ENCODE measurements at places on chromosomes 11 and 22. TPM values are rescaled to one million over a fixed set of nuclear protein-coding genes. Genes with fewer than 3 reads are reported as not detected.

- peak within 1 kb of the TSS; percentile 97 for H3K4me3 ChIP-seq
- peaks cover 13% of the 10 kb centered on the region for H3K36me3 ChIP-seq
- peak; percentile 82 for DNase-seq
These were observed at the start of gene ATF4 for GRCh38 chr22:39520226-39521105. TSS of gene ATF4 (plus strand) at chr22:39520562. CDS start at chr22:39521446, 884 bp downstream.

- H3K4me3 ChIP-seq: no peak overlapping the region
- no peak overlapping the region for H3K27ac ChIP-seq
- H3K36me3 ChIP-seq: no peaks in the 10 kb centered on the region
These were observed 2.4 kb upstream of the DENND6B start for GRCh38 chr22:50329236-50329635.

- no peaks in the 10 kb centered on the region for H3K36me3 ChIP-seq
- H3K4me1 ChIP-seq: no peaks in the 10 kb centered on the region
- H3K27me3 ChIP-seq: no peaks in the 10 kb centered on the region
- H3K27ac ChIP-seq: no peak overlapping the region
- no peak overlapping the region for H3K4me3 ChIP-seq
These were observed 1945.3 kb upstream of the RAG2 start for GRCh38 chr11:38543311-38543710.

GRCh38 chr22:37621352-37621860, 12.8 kb downstream of the GGA1 start:
- no peaks in the 10 kb centered on the region for H3K27me3 ChIP-seq
- peaks cover 16% of the 10 kb centered on the region for H3K4me1 ChIP-seq
- no peak for DNase-seq
- H3K36me3 ChIP-seq: peaks cover 3% of the 10 kb centered on the region
- no peak overlapping the region for H3K27ac ChIP-seq
- H3K4me3 ChIP-seq: no peak overlapping the region

GRCh38 chr11:32960553-32961164, 55.0 kb upstream of the DEPDC7 start:
- no peaks in the 10 kb centered on the region for H3K27me3 ChIP-seq
- no peak overlapping the region for H3K27ac ChIP-seq
- no peak overlapping the region for H3K4me3 ChIP-seq
- H3K36me3 ChIP-seq: peaks cover 2% of the 10 kb centered on the region

DNA sequence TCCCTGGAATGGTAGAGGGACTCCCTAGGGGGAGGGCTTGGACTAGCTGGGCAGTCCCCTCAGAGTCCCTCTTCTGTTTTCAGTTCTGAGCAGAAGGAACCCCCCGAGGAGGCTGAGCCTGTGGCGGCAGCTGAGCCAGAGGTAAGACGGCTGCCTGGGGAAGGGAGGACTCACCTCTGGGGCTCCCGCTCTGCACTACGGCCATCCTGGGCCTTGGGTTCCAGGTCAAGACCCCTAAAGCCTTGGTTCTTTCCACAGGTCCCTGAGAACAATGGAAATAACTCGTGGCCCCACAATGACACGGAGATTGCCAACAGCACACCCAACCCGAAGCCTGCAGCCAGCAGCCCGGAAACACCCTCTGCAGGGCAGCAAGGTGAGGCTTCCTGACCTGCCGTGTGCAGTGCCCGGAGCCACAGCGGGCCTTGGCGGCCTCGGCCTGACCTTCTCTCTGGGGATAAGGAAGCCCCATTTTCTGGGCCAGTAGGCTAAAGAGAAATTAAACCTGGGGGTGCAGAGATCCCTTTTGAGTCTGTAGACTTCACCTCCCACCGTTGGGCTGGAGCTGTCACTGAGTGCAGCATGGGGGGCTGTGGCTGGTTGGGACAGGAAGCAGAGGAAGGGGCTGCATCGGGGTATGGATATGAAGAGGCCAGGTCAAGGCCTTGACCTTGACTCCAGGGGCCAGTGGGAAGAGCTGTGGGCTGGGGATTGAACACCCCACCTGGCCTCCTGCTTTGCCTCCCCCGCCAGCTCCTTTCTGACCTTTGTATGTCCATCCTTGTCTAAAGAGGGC, 15.0 kb downstream of the INCENP start:
- H3K36me3 ChIP-seq: no peaks in the 10 kb centered on the region
- no peak for DNase-seq
- no peaks in the 10 kb centered on the region for H3K27me3 ChIP-seq
- peaks cover 2% of the 10 kb centered on the region for H3K4me1 ChIP-seq

GRCh38 chr22:44271732-44272400, 40.9 kb downstream of the SHISAL1 start:
- H3K36me3 ChIP-seq: peaks cover 5% of the 10 kb centered on the region
- H3K27me3 ChIP-seq: peaks cover 32% of the 10 kb centered on the region
- H3K27ac ChIP-seq: no peak overlapping the region
- H3K4me3 ChIP-seq: no peak overlapping the region
- no peak for DNase-seq
- peaks cover 7% of the 10 kb centered on the region for H3K4me1 ChIP-seq

DNA sequence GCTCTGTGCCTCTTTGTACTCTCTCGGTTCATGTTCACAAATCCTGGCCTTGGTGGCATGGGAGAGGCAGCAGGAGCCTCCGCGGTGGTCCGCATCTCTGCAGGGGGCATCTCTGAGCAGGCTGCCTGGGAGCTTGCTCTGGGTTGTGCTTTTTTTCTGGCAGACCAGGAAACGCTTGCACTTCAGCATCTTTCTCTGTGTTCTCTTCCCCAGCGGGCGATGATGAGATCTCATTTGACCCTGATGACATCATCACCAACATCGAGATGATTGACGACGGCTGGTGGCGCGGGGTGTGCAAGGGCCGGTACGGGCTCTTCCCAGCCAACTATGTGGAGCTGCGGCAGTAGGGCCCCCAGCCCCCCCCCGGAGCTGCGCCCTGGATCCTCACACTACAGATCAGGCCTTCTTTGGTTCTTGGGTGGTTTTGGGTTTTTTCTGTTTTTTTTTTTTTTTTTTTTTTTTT, 36.5 kb downstream of the CTTN start:
- no peak overlapping the region for H3K27ac ChIP-seq
- H3K4me3 ChIP-seq: no peak overlapping the region
- H3K4me1 ChIP-seq: no peaks in the 10 kb centered on the region
- H3K27me3 ChIP-seq: peaks cover 12% of the 10 kb centered on the region
- DNase-seq: no peak

- DNase-seq: no peak
- H3K36me3 ChIP-seq: no peaks in the 10 kb centered on the region
- no peaks in the 10 kb centered on the region for H3K27me3 ChIP-seq
- H3K4me1 ChIP-seq: no peaks in the 10 kb centered on the region
These were observed 20.8 kb downstream of the MUC15 start for GRCh38 chr11:26551186-26551801.

DNA sequence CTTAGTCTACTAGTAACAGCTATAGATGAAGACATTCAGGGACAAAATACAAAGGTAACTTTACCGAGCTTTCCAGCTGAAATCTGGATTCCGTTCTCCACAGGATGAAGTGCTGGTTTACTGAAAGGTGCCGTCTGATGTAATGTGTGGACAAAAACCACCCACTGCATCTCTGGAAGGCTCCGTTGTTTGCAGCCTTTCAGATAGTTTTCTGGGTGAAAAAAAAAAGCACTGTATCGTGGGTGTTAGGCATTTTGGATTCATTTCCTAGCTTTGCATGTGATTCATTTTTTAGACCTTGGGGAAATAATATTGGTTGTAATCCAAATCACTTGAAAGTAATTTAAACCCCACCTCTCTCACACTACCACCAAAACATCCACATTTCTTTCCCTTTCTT, 10.4 kb downstream of the JAM3 start:
- H3K4me1 ChIP-seq: peaks cover 11% of the 10 kb centered on the region
- no peak overlapping the region for H3K27ac ChIP-seq
- peaks cover 8% of the 10 kb centered on the region for H3K36me3 ChIP-seq
- H3K27me3 ChIP-seq: no peaks in the 10 kb centered on the region
- H3K4me3 ChIP-seq: no peak overlapping the region

DNA sequence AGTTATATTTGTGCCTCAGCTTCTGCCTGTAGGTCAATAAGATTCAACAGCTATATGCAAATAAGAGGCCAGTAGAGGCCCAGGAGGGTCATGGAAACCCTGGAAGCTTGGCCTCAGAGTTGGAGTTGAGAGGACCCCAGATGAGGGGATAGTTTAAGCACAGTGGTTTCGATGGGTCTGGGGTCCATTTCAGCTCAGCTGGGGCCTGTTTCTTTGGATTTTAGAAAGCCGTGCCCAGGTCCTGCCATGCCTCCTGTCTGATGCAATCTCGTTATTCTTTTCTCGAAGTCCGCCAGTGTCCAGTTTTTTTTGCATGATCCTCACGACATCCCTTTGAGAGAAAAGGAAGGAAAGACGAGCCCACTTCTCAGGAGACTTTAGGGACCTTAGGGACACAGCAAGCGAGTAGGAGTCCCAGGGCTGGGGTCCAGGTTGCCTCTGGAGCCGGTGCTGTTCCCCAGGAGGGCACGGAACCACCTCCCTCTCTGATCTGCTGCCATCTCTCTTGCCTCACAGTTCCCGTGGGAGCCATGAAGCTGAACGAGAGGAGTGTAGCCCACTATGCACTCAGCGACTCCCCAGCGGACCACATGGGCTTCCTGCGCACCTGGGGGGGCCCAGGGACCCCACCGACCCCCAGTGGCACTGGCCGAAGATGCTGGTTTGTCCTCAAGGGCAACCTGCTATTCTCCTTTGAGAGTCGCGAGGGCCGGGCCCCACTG, 2.6 kb upstream of the SMDT1 start:
- DNase-seq: no peak
- no peak overlapping the region for H3K4me3 ChIP-seq
- H3K36me3 ChIP-seq: peaks cover 3% of the 10 kb centered on the region
- peak overlapping the region; percentile 84 for H3K27ac ChIP-seq
- peaks cover 23% of the 10 kb centered on the region for H3K4me1 ChIP-seq
- no peaks in the 10 kb centered on the region for H3K27me3 ChIP-seq

DNA sequence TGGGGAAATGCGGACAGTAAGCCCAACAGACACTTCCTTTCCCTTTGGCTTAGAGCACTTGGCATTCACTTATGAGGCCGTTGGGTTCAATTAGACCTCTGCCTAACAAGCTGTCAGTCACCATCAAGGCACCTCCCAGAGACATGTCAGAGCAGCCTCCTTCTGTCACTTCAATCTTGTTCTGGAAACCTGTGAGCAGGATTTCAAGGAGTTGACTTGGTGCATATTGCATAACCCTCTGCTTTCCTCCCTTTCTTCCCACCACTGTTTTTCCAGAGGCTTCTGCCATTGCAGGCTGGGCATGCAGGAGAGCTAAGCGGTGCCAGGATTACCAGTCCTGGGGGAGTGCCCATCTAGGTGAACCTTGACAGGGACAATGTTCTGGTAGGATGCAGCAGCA, 484.2 kb upstream of the LRRC4C start:
- no peak for DNase-seq
- H3K36me3 ChIP-seq: no peaks in the 10 kb centered on the region
- no peak overlapping the region for H3K27ac ChIP-seq

GRCh38 chr22:44550711-44551491, 52.9 kb upstream of the RTL6 start:
- H3K27me3 ChIP-seq: peaks cover 45% of the 10 kb centered on the region
- peaks cover 6% of the 10 kb centered on the region for H3K36me3 ChIP-seq
- no peak overlapping the region for H3K27ac ChIP-seq
- H3K4me1 ChIP-seq: peaks cover 16% of the 10 kb centered on the region
- DNase-seq: no peak
- H3K4me3 ChIP-seq: no peak overlapping the region

GRCh38 chr22:17964156-17964555, 60.2 kb downstream of the MICAL3 start:
- no peaks in the 10 kb centered on the region for H3K27me3 ChIP-seq
- no peak overlapping the region for H3K4me3 ChIP-seq
- no peak overlapping the region for H3K27ac ChIP-seq
- no peak for DNase-seq

GRCh38 chr22:22818861-22819855, 68.5 kb upstream of the IGLL5 start:
- H3K27ac ChIP-seq: peak overlapping the region; percentile 94
- DNase-seq: no peak
- H3K36me3 ChIP-seq: no peaks in the 10 kb centered on the region

- H3K4me3 ChIP-seq: no peak overlapping the region
- H3K36me3 ChIP-seq: peaks cover 2% of the 10 kb centered on the region
- peaks cover 6% of the 10 kb centered on the region for H3K27me3 ChIP-seq
These were observed 37.0 kb downstream of the OSBP2 start for GRCh38 chr22:30731658-30732057.

GRCh38 chr22:27435844-27436576, 365.5 kb downstream of the MN1 start:
- H3K27me3 ChIP-seq: peaks cover 17% of the 10 kb centered on the region
- peaks cover 2% of the 10 kb centered on the region for H3K4me1 ChIP-seq
- no peak for DNase-seq
- H3K4me3 ChIP-seq: no peak overlapping the region

- DNase-seq: no peak
- H3K4me3 ChIP-seq: no peak overlapping the region
- no peaks in the 10 kb centered on the region for H3K27me3 ChIP-seq
- no peaks in the 10 kb centered on the region for H3K36me3 ChIP-seq
- no peaks in the 10 kb centered on the region for H3K4me1 ChIP-seq
- no peak overlapping the region for H3K27ac ChIP-seq
These were observed 426.6 kb downstream of the LARGE1 start for GRCh38 chr22:33493476-33494205.

GRCh38 chr11:8095371-8095770, 14.4 kb downstream of the TUB start:
- peaks cover 6% of the 10 kb centered on the region for H3K36me3 ChIP-seq
- H3K4me1 ChIP-seq: peaks cover 10% of the 10 kb centered on the region
- H3K27ac ChIP-seq: no peak overlapping the region
- H3K27me3 ChIP-seq: no peaks in the 10 kb centered on the region
- H3K4me3 ChIP-seq: no peak overlapping the region
- DNase-seq: no peak

GRCh38 chr11:2012440-2012839, 14.8 kb upstream of the H19 start:
- no peaks in the 10 kb centered on the region for H3K4me1 ChIP-seq
- DNase-seq: no peak
- H3K27ac ChIP-seq: no peak overlapping the region
- H3K4me3 ChIP-seq: no peak overlapping the region
- H3K36me3 ChIP-seq: no peaks in the 10 kb centered on the region
- H3K27me3 ChIP-seq: no peaks in the 10 kb centered on the region

- H3K36me3 ChIP-seq: no peaks in the 10 kb centered on the region
- H3K27me3 ChIP-seq: peaks cover 36% of the 10 kb centered on the region
- no peak for DNase-seq
- H3K4me1 ChIP-seq: peaks cover 2% of the 10 kb centered on the region
- H3K27ac ChIP-seq: no peak overlapping the region
- H3K4me3 ChIP-seq: no peak overlapping the region
These were observed 48.5 kb downstream of the CSNK2A3 start for GRCh38 chr11:11304550-11304949.

DNA sequence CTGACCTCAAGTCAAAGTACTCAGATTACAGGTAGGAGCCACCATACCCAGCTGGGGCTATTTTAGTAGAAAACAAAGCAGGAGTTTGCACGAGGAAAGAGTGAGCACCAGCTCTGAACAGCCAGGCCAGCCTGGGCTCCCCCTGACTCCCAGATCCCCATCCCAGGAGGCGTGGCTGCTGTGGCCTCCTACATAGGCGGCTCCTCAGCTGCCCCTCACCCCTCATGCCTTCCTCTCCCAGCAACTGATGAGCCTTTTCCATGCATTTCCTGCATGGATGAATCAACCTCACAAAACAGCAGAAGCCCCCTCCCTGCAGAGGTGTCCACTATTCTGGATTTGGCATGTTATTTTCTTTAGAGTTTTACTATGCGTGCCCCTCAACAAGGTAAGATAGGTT, 10.5 kb upstream of the FLRT1 start:
- H3K4me3 ChIP-seq: no peak overlapping the region
- peaks cover 6% of the 10 kb centered on the region for H3K4me1 ChIP-seq
- no peak overlapping the region for H3K27ac ChIP-seq
- H3K36me3 ChIP-seq: peaks cover 3% of the 10 kb centered on the region

Gene PRG3
- total RNA-seq: not detected

Gene VWCE
- 0.65 TPM for total RNA-seq

Gene IFITM10
- total RNA-seq: 0.78 TPM

Gene TRIM48
- not detected for total RNA-seq

Gene SLC22A6
- total RNA-seq: not detected

Gene ZC3H12C
- 0.91 TPM for total RNA-seq

Gene LRRC4C
- not detected for total RNA-seq

Gene OR51B4
- not detected for total RNA-seq

Gene FAU
- total RNA-seq: 1,401 TPM

Data from T-helper 17 cell (primary cell).